ENCODE measurements at places on chromosomes 16 and 17.

DNA sequence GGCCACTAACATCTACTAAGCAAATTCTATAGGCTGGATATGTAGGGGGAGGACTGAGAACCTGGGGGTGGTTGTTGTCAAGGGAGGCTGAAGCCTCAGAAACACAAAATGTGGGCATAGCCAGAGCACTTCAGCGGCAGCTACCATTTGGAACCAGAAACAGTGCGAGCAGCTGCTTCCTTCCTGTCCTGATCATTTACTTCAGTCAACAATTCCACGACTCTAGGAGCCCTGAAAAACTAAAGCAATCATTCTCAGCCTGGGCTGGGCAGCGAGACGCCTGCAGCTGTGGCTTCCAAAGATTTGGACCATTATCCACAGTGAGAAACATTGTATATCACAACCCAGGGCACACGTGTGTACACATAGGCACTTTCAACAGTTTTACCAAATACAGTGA is 93.9 kb upstream of the WSCD1 start:
- no peak for DNase-seq

GRCh38 chr16:87435372-87436224 is 43.5 kb downstream of the MAP1LC3B start:
- no peak for DNase-seq

DNA sequence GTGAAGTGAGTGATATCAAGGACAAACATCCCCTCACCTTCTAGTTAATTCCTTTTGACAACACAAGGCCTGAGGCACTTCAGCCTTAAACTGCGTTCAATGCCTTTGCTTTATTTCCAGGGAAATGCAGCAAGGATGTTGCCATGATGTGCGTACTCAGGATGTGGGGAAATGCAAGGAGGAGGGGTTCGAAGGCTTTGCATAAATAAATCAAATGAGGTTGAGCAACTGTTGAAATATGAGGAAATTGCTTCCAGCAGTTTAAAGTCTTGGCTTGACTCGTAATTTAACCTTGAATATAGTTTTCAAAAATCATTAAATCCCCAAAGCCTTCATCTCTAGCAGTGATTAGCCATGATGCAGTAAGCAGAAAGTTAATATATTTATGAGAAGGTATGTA is 81.8 kb upstream of the CCL2 start:
- DNase-seq: no peak

- no peak for DNase-seq
Measured at GRCh38 chr17:79977161-79977631, 58.5 kb downstream of the TBC1D16 start.

DNA sequence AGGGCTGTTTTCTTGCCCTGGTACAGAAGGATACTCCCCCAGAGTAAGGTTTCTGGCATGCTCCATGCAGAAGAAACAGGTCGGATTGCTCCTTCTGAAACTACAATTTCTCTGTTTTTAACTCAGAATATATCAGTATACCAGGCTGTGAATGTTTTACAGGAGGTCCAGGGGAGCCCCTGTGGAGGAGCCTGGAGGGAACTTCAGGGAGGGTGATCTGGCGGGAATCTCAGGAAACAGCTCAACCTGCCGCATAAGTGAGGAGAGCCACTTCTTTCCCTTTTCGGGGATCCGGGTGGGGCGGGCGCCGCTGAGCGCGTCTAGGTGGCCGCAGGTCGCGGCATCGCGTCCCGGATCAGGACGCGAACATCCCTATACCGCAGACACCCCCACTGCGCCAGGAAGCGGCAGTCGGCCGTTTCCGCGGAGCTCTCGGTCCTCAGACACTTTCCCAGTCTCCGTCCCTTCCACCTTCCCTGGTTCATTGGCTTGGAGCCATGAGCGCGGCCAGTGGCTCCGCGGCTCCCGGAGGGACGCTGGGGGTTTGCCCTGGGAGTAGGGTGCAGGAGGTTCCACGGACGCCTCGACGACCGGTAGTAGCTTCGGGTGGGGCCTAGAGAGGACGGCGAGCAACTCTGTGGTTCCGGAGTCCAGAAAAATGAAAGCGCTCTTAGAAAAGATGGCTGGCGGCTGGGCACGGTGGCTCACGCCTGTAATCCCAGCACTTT is 3.1 kb upstream of the ZNF764 start:
- no peak for DNase-seq

GRCh38 chr17:81741049-81741593 is 29.0 kb downstream of the SLC25A10 start:
- no peak for DNase-seq

GRCh38 chr17:40363111-40363827 is 1.3 kb downstream of the GJD3 start:
- no peak for DNase-seq

DNA sequence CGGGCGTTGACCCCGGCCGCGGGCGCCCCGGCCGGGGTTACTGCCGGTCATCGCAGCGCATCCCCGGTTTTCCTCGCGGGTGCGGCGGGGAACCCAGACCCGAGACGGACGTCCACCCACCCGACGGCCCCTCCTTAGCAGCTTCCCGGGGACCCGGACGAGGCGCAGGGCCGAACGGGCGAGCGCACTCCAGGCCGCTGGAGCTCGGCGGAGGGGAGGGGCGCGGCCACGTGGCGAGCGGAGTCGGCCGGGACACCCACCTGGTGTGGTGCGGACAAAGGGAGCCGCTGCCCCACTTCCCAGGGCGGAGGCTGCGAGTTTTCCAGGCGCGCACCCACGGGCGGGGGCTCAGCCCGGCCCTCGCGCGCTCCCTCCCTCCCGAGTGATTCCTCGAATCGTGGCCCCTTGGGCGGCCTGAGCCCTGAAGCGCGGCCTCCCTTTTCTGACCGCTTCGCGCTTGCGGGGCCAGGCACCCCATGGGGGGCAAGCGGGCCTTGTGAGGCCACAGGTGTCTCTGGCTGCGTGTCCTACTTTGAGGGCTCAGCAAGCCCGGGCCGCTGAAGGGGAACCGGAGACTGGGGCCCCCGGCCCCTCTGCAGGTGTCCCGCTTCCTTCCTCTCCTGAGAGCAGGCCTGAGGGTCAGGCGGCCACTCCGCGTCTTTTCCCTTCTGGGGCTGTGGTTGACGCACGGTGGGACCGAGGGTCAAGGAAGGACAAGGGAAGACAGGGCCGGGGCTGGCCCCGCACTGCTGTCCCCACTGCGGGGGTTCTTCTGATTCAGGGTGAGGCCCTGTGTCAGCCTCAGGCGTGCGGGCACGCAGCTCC is 1.1 kb upstream of the FASN start:
- no peak for DNase-seq

DNA sequence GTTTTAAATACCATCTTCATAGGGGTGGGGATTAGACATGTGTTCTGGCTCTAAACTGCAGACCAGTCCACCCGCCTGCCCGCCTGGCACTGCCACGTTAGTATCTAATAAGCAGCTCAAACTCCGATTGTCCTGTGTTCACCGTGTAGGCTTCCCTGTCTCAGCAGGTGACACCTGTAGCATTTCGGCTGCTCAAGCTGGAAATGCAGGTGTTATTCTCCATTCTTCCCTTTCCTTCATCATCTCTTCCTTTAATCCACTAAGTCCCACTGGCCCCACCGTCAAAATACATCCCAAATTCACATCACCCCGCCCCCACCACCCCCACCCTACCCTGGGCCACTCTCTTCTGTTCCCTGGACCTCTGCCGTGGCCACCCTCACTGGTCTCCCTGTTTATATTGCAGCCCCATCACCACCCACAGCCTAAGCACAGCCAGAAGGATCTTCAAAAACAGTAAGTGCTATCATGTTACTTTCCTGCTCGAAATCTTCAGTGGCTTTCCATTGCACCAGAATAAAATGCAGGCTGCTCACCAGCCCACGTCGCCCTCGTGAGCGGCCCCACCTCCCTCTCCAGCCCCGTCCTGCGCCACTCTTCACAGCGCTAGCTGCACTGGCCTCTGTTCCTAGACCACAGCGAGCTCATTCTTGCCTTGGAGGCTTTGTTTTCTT is 65.1 kb downstream of the RTN4RL1 start:
- no peak for DNase-seq

- no peak for DNase-seq
Measured at GRCh38 chr17:45093444-45094110, 32.5 kb downstream of the NMT1 start.

GRCh38 chr17:39002991-39003715 is 36.0 kb upstream of the FBXO47 start:
- DNase-seq: no peak

DNA sequence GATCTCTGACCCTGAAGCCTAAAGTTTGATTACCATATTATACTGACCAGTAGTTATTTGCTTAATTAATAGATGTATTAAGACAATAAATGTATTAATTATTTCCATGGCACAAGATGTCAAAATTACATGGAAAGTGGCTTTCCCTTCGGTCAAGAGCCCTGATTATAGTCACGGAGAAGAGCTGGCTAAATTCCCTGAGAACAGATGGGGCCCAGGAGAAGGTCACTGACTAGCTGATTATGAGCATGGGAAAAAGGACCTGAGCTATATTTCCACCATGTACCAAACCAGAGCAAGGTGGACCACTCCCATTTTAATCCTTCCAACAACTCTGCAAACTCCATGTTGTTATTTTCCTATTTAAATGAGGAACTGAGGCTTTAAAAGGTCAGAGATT is 12.9 kb upstream of the MYO18A start:
- no peak for DNase-seq

DNA sequence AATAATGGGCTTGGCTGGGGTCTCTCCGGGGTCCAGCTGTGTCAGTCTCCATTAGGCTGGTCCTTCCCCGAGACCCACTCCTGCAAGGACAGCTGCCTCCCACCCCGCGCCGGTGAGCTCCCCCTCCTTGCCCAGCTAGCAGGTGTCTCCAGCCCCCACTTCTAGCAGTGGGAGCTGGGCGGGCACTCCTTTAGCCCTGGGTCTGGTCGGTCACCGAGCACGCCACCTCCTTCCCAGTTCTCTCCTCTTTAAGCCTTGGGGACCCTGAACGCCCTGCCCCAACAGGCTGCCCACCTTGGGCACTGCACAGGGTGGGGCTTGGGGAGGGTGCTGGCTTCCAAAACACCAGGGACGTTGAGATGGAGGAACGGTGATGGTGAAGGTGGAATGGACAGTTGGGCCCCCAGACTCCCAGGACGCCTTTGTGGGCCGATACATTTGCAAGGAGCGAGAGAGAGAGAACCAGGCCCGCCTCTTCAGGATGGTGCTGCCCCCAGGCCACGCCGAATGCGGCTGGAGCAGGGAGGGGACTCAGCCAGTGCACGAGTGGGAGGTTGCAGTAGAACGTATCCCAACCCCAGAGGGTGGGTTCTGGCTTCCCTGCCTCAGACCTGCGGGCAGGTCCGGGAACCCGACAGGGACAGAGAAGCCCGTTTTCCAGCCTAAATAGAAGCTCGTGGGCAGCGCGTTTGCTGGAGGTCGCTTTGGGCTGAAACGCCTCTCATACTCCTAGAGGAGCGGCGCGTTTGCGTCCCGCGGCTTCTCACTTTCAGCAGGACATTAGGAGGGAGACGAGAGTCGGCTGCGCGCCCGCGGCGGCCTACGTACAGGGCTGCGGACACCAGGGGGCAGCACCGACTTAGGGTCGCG is 10.7 kb downstream of the TBX2 start:
- no peak for DNase-seq

- no peak for DNase-seq
Measured at GRCh38 chr17:44988044-44988942, 20.2 kb upstream of the C1QL1 start.

DNA sequence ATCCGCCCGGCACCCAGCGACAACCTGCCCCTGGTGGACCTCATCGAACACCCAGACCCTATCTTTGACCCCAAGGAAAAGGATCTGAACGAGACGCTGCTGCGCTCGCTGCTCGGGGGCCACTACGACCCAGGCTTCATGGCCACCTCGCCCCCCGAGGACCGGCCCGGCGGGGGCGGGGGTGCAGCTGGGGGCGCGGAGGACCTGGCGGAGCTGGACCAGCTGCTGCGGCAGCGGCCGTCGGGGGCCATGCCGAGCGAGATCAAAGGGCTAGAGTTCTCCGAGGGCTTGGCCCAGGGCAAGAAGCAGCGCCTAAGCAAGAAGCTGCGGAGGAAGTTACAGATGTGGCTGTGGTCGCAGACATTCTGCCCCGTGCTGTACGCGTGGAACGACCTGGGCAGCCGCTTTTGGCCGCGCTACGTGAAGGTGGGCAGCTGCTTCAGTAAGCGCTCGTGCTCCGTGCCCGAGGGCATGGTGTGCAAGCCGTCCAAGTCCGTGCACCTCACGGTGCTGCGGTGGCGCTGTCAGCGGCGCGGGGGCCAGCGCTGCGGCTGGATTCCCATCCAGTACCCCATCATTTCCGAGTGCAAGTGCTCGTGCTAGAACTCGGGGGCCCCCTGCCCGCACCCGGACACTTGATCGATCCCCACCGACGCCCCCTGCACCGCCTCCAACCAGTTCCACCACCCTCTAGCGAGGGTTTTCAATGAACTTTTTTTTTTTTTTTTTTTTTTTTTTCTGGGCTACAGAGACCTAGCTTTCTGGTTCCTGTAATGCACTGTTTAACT is 1.0 kb downstream of the NOG start:
- DNase-seq: no peak

GRCh38 chr17:35596530-35597233 is 9.6 kb downstream of the AP2B1 start:
- DNase-seq: no peak

- no peak for DNase-seq
Measured at GRCh38 chr17:57866319-57866718, 16.5 kb upstream of the MRPS23 start.

DNA sequence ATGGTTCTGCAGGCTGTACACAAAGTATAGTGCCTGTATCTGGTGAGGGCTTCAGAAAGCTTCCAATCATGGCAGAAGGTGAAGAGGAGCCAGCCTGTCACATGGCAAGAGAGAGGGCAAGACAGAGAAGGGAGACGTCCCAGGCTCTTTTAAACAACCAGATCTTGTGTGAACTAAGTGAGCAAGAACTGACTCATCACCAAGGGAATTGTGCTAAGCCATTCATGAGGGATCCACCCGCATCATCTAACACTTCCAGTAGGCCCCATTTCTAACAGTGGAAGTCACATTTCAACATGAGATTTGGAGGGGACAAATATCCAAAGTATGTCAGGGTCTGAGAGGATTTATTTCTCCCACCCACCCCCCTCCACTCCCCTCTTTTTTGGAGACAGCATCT is 56.2 kb upstream of the ELAC2 start:
- no peak for DNase-seq

- peak; percentile 43 for DNase-seq
Measured at GRCh38 chr17:27805520-27806146, 5.3 kb upstream of the NOS2 start.

- no peak for DNase-seq
Measured at GRCh38 chr17:58337210-58337599, 8.6 kb upstream of the TSPOAP1 start.

DNA sequence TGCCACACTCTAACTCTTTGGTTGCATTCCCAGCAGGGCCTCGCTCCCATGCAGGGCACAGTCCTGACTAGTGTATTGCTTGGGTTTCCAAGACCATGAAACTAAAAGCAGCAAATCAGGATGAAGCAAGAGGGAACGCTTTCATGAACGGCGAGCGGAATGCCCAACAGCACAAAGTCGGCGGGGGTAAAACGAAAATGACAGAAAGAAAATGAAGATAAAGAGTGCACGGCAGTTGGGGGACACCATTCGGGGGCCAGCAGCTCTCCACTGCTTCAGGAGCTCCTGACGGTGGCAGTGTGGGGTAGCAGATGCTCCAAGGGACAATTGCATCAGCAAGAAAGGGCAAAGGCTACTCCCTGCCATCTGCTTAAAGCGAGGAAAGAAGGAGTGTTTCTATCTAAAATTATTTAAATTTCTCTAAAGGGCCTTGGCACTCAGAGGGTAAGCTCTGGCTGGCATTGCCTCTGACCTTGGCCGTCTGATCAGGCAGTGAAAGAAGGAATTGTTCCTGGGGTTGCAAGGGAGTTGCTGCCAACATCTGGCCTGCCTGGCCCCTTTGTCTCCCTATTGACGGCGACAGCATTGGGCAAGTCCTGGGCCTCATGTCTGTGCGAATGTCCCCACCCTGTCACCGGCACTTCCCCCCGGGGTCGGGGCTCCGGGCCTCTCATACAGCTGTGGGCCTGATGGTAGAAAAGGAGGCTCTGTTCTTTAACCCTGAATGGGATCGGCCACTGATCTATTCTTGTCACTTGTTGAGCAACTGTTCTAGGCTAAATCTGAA is 138.2 kb downstream of the CMIP start:
- DNase-seq: no peak

Data from NCI-H187 (cell line).